ENCODE measurements at places on chromosomes 11 and 22. TPM values are rescaled to one million over a fixed set of nuclear protein-coding genes. Genes with fewer than 3 reads are reported as not detected.
A peak's percentile ranks its signal among the peaks of the same experiment; 100 is the strongest.

DNA sequence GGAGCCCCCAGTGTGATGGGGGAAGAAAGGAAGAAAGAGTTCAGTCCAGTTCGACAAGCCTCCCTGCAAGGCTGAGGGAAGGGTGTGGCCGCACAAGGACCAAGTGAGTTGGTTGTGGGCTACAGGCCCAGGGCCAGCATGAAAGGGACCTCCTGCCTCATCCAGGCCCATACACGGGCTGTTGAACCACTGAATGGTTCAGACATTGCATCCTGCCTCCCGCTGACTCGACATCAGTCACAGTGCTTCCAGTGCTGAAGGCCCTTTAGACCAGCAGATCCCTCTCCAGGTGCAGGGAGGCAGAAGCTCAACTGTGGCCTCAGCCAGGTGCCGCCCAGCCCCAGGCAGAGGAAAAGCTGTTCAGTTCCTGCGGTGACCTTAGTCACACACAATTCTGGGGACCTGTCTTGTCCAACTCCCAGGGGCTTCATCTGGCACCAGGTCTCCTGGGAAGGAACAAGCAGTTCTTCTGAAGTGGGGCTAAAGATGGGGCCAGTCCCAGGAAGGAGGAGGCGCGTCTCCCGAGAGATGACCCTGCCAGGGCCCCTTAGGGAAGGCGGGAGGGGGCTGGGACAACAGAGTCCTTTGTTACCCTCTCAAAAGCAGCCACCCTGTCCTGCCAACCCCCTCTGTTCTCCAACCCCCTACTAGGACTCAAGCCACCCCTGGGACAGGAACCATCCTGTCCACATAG is 6.6 kb downstream of the ARRB1 start:
- H3K36me3 ChIP-seq = no peaks in the 10 kb centered on the region
- H3K4me3 ChIP-seq = no peak overlapping the region
- no peak overlapping the region for H3K27ac ChIP-seq
- H3K27me3 ChIP-seq = no peaks in the 10 kb centered on the region
- DNase-seq = no peak

Gene PRRG4
- total RNA-seq = 0.75 TPM

GRCh38 chr11:128480066-128480465 is 107.3 kb downstream of the ETS1 start:
- H3K27me3 ChIP-seq = peaks cover 53% of the 10 kb centered on the region
- no peak for DNase-seq
- no peak overlapping the region for H3K4me3 ChIP-seq

Gene NPAS4
- not detected for total RNA-seq

Gene ALDH3B2
- 0.67 TPM for total RNA-seq

- H3K4me3 ChIP-seq = peak overlapping the region; percentile 66
- peaks cover 40% of the 10 kb centered on the region for H3K4me1 ChIP-seq
- H3K27ac ChIP-seq = peak overlapping the region; percentile 20
- no peak for DNase-seq
- no peaks in the 10 kb centered on the region for H3K36me3 ChIP-seq
Observed at GRCh38 chr11:102268985-102269470, 48.3 kb upstream of the BIRC3 start.

Gene NLRP14
- total RNA-seq = 0.29 TPM

DNA sequence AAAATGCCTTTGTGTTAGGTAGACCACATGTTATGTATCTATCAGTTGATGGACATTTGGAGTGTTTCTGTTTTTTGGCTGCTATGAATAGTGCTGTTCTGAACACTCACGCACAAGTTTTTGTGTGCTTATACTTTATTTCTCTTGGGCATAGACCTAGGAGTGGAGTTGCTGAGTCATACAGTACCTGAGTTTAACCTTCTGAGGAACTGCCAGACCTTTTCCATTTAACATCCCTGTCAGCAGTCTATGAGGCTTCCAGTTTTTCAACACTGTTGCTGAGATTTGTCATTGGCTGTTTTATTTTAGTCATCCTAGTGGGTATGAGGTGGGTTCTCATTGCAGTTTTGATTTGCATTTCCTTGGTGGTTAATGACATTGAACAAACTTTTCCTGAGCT is 4.4 kb downstream of the CTTN start:
- peaks cover 9% of the 10 kb centered on the region for H3K4me1 ChIP-seq
- no peak overlapping the region for H3K4me3 ChIP-seq
- peak overlapping the region; percentile 50 for H3K27ac ChIP-seq

Gene TMPRSS13
- total RNA-seq = 5.7 TPM

All from progenitor cell of endocrine pancreas (in vitro differentiated cells).